ENCODE measurements at places on chromosomes 16 and 17.
A peak's percentile ranks its signal among the peaks of the same experiment; 100 is the strongest.

GRCh38 chr17:17343896-17344506 is 40.8 kb downstream of the NT5M start:
- no peak for DNase-seq

DNA sequence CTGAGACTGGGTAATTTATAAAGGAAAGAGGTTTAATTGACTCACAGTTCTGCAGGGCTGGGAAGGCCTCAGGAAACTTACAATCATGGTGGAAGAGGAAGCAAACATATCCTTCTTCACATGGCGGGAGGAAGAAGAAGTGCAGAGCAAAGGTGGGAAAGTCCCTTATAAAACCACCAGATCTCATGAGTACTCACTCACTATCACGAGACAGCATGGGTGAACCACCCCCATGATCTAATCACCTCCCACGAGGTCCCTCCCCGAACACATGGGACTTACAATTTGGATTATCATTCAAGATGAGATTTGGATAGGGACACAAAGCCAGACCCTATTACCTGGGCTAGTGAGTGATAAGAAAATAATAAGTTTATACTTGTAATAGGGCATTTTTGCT is 70.6 kb upstream of the HS3ST2 start:
- no peak for DNase-seq

DNA sequence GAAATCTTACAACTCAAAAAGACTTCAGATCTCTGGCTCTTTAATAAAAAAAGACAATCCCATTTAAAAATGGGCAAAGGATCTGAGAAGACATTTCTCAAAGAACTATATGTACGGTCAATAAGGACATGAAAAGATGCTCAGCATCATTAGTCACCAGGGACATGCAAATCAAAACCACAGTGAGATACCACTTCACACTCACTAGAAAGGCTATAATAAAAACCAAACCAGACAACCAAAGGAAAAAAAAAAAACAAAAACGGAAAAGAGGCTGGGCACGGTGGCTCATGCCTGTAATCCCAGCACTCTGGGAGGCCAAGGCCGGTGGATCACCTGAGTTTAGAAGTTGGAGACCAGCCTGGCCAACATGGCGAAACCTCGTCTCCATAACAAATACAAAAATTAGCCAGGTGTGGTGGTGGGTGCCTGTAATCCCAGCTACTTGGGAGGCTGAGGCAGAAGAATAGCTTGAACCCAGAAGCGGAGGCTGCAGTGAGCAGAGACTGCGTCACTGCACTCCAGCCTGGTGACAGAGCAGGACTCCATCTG is 1.7 kb upstream of the NPIPB7 start:
- no peak for DNase-seq

GRCh38 chr16:81280393-81280792 is 34.4 kb upstream of the GAN start:
- no peak for DNase-seq

DNA sequence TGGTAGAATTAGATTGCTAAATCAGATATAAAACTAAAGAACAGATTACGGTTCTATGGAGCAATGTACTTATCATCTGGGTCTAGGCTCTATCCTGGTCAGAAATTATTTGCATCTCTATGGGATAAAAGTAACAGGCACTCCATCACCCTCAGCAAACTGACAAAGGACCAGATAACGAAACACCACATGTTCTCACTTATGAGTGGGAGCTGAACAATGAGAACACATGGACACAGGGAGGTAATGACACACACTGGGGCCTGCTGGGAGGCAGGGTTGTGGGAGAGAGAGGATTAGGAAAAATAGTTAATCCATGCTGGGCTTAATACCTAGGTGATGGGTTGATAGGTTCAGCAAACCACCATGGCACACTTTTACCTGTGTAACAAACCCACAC is 61.9 kb downstream of the MPHOSPH6 start:
- no peak for DNase-seq

DNA sequence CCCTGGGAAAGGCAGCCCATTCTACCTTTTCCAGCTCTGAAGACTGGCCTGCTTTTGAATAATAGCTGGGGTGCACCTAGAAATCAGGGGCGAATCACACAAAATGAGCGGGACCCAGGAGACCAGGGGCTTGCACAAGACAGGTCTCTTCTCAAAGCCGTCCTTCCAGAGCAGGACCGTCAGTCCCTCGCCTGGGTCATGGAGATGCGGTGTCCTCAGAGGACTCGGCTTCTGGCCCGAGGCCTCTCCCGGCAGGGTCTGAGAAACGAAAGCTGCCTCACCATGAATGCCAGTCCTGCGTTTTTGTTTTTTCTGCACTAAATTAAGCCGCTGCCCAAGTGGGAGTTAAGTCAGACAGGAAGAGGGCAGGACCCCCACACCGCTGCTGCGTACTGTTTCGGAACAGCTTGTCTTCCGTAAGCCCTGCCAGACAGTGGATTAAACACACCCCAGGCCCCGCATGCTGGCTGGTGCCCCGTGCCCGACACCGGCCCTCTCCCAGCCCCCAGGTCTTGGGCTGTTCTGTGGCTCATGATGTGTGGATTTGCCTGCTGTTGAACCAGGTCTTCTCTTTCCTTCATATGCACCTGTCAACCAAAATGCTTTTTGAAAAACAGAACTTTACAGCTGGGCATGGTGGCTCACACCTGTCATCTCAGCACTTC is 142.1 kb upstream of the RPH3AL start:
- no peak for DNase-seq

GRCh38 chr16:56679818-56680217 is 2.5 kb upstream of the MT1X start:
- no peak for DNase-seq

DNA sequence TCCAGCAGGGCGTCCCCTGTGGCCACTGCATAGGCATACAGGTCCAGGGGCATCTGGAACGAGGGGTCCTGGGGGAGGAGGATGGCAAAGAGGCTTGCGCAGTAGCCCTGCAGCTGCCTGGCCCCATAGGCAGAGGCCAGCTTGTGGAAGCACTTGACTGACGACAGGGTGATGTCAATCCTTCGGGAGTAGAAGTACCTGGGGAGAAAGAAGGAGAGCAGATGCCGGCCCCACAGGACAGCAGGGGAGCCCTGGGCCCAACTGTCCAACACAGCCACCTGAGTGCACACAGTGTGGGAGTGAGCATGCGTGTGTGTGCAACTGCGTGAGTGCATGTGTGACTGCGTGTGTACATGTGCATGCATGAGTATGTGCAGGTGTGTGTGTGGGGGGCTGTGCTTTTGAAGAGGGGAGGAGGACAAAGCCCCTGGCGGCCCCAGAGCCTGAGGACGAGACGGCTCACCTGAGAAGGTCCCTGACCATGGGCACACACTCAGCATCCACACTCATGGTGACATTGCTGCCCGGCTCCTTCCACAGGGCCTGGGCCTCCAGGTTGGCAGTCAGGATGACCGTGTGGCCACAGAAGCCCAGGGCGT is 7.1 kb downstream of the LGALS3BP start:
- DNase-seq: no peak

DNA sequence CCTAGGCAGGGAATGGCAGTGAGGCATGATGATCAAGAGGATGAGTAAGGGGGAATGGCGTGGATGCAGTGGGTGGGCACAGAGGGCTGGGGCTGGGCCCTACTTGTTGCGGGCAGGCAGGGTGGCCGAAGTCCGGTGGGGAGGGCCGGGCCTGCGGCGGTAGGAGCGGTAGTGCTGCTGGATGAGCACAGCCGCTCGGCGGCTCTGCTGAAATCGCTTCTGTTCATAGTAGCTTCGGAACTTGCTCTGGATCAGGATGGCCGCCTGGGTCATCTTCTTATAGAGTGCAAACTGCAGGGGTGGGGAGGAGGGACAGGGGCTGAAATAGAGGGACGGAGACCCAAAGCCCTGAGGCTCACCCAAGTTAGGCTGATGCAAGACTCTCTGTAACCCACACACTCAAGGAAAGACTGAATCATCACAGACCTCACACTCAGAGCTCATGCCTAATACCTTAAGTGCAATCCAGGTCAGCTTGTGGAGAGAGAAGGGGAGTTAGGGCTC is 1.5 kb upstream of the SPAG7 start:
- DNase-seq: peak; percentile 63

DNA sequence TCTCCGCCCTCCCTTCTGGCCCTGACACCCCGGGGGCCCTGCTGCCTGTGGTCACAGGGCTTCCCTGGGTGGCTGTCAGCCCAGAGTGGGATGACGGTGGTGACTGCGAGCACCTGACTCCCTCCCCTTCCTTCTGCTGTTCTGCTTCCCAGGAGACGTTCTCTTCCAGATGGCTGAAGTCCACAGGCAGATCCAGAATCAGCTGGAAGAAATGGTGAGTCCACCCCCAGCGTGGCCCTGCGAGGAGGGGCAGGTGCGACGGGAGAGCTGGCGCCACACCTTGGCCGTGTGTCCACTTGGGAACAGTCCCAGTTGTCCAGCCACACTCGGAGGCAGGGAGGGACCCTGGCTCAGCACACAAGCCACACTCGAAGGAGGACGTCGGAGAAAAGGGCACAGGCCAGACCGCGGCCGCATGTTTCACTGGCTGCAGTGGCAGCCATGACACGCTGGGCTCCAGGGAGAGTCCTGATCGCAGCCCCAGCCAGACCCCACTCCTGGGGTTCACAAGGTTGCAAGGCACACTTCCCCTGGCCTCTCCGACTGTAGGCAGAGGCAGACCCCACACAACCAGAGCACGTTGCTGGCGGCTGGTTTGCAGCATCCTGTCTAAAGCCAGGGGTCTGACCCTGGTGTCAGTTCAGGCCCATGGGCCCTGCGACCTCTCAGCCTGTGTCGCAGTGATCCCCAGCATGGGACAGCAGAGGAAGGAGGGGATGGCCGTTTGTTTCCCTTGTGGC is 49.9 kb downstream of the BAIAP2 start:
- DNase-seq: no peak

GRCh38 chr17:76247304-76247703 is 7.0 kb upstream of the RNF157 start:
- DNase-seq: no peak

All from stimulated activated naive CD4-positive, alpha-beta T cell treated with Interleukin-2 at 50 U/mL for 16 hours (primary cell).